Neuronal stem cell (in vitro differentiated cells): ENCODE measurements at places on chromosomes 7 and 10.

DNA sequence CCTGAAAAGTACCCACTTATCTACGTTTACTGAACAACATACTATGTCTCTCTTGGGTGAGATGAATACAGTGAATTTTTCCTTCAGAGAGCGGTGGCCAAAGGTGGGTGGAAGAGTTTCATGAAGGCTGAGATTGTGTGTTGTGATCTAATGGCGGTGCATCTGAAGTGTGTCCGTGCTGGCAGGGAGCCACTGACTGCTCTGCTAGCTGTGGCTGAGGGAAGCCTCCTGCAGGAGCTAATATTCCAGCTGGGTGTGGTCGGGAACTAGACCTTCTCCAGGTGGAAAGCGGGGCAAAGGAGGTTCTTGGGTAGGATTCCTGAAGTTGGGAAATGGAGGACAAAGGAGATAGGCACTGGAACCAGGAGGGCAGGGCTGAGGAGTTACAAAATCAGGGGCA is 69.2 kb upstream of the GRB10 start:
- no peak for DNase-seq
- no peaks in the 10 kb centered on the region for H3K4me1 ChIP-seq
- no peak overlapping the region for H3K4me3 ChIP-seq
- H3K27ac ChIP-seq, result no peak overlapping the region

DNA sequence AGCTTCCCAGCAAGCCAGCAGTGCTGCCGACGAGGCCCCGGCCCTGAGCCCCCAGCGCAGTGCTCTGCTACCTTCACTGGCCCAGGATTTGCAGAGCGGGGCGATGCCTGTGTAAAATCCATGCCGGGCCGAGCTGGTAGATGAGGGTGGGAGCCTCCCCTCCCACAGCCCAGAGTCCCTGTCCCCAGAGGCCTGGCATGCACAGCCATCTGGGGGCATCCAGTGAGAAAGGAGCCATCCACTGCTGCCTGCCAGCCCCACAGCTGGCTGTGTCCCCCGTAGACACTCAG is 116.7 kb downstream of the RGS10 start:
- H3K4me3 ChIP-seq, result no peak overlapping the region
- H3K36me3 ChIP-seq, result peaks cover 20% of the 10 kb centered on the region
- no peak for DNase-seq
- peaks cover 8% of the 10 kb centered on the region for H3K4me1 ChIP-seq

DNA sequence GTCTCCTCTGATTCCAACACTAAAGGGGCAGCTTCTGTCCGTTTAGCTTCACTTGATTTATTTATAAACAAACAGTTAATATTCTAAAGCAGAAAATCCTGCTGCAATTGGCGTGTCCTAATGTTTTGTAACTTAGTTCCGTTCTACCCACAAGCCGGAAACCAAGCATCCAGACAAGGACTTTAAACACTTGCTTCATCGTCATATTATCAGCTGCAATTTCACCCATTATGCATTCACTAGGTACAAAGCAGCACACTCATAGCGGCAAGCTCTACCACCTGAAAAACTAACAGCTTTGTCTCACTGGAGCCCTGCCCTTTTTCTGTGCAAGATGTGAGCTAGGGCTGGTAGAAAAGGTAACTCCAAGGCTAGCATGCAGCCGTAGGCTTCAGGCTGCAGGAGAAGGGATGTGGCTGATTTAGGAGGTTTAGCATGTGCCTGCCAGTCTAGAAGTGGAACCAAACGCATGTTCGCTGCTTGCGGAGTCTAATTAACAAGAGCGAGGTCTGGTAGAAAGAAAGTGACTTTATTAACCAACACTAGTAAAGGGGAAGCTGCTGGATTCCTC is 43.7 kb upstream of the BPGM start:
- no peak overlapping the region for H3K27ac ChIP-seq
- peaks cover 3% of the 10 kb centered on the region for H3K4me1 ChIP-seq
- H3K4me3 ChIP-seq, result no peak overlapping the region
- H3K36me3 ChIP-seq, result no peaks in the 10 kb centered on the region
- no peak for DNase-seq

- no peak overlapping the region for H3K4me3 ChIP-seq
- no peak for DNase-seq
- H3K27me3 ChIP-seq, result no peaks in the 10 kb centered on the region
- H3K36me3 ChIP-seq, result peaks cover 23% of the 10 kb centered on the region
- H3K27ac ChIP-seq, result no peak overlapping the region
Observed at GRCh38 chr10:84415539-84416244, 87.3 kb downstream of the CCSER2 start.

- DNase-seq, result no peak
- H3K36me3 ChIP-seq, result no peaks in the 10 kb centered on the region
- H3K27ac ChIP-seq, result no peak overlapping the region
- no peaks in the 10 kb centered on the region for H3K27me3 ChIP-seq
- H3K4me1 ChIP-seq, result no peaks in the 10 kb centered on the region
- H3K4me3 ChIP-seq, result no peak overlapping the region
Observed at GRCh38 chr10:48257407-48257961, 17.0 kb downstream of the FRMPD2 start.

DNA sequence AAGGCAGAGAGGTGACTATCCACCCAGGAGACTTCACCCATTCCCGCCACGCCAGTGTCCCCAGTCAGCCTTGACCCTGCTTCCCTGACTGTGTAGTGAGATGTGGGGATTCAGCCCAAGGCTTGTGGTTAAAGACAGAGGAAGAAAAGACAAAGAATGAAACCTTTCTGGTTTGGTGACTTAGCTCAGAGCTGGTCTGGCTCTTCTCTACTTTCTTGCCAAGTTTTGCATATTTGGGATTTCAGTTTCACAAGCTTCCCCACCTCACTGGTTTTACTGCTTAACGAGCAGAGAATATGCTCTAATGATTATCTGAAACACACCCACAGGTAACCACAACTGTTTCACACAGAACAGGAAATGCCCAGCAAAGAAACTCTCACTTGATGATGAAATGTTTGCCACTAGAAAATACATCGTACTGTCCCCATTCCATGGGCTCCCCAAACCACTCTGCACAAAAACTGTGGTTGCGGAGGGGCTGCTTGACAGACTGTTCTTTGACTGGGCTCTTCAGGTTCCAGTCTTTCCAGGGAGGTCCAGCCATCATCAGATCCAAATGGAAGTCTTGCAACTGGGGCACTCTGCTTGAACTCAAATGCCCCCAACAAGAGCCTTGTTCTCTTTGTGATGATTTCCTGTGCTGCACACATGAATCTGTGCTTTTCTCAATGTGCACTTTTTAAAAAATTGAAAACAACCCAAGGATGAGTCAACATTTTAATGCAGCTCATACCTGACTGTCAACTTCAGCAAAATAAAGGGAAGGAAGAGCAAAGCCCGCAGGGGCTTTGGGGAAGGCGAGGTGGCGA is 95.5 kb downstream of the CTBP2 start:
- no peak overlapping the region for H3K27ac ChIP-seq
- H3K4me1 ChIP-seq, result peaks cover 13% of the 10 kb centered on the region
- H3K27me3 ChIP-seq, result no peaks in the 10 kb centered on the region
- H3K4me3 ChIP-seq, result no peak overlapping the region
- DNase-seq, result no peak
- H3K36me3 ChIP-seq, result peaks cover 42% of the 10 kb centered on the region

- DNase-seq, result no peak
- no peaks in the 10 kb centered on the region for H3K36me3 ChIP-seq
- H3K27me3 ChIP-seq, result no peaks in the 10 kb centered on the region
- no peaks in the 10 kb centered on the region for H3K4me1 ChIP-seq
- no peak overlapping the region for H3K27ac ChIP-seq
- H3K4me3 ChIP-seq, result no peak overlapping the region
Observed at GRCh38 chr7:73810998-73811360, 19.8 kb upstream of the CLDN4 start.

DNA sequence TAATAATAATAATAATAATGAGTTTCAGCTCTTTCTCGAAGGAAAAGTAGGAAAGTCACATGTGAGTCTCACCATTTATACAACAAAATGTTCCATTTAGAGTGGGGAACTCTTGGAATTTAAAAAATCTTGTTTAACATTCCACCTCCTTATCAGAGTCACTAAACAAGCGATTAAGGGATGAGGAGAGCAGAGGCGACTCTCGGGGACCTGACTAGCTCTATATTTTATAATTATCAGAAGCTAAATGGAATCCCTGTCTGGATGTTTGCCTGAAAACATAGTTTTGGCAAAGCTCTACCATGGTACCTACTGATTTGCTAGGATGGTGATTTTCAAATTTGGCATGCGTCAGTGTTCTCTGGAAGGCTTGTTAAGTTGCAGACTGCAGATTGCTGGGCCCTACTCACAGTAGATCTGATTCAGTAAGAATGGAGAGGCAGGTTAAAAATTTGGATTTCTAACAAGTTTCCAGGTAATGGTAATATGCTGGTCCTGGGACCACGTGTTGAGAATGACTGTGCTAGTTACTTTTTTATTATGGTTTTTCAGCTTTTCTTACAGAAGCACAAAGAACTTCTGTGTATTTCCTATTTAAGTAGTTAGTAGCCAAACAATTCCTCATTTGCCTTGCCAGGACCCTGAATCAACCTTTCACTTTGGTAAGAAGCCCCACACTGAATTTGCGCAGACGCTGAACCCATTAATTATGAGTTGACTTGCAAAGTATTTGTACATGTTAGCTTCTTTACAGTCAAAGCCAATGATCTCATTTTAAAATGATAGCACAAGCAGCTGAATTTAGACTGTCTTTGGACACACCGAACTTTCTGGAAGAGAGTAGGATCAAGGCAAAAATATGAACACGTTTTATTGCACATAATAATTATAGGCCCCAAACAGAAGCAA is 39.5 kb downstream of the CPED1 start:
- H3K4me3 ChIP-seq, result no peak overlapping the region
- no peaks in the 10 kb centered on the region for H3K36me3 ChIP-seq
- H3K4me1 ChIP-seq, result no peaks in the 10 kb centered on the region
- DNase-seq, result no peak
- peak overlapping the region; percentile 58 for H3K27ac ChIP-seq

DNA sequence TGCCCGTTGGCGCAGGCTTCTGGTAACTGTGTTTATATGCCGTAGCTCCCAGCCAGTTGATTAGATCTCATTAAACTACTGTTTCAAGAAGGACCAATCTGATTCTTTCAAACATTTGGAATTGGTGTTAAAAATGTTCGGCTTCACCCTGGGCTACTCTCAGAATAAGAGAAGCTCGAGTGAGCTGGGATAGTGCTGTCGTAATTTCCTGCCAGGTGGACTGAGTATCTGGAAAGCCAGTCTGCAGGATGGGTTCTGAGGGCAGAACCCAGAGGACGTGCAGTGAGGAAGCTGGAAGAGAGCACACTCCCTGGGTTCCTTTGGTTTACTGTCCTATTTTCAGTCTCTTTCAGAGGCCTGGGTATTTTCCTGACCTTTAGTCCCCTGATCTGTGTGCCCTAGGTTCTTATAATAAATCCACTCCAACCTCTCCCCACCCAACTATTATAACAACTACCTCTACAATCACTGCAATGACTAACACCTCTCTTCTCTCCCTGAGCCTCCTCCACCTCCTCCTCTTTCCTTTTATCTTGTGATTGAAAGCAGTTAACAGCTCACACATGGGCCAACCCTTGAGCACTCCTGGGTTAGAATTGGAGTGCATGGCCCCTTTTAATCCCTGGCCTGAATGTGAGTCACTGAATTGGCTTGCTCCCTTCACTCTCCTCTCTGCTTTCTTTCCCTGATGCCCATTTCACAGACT is 63.0 kb downstream of the AOAH start:
- peaks cover 20% of the 10 kb centered on the region for H3K4me1 ChIP-seq
- no peak overlapping the region for H3K4me3 ChIP-seq
- H3K27ac ChIP-seq, result peak overlapping the region; percentile 77

DNA sequence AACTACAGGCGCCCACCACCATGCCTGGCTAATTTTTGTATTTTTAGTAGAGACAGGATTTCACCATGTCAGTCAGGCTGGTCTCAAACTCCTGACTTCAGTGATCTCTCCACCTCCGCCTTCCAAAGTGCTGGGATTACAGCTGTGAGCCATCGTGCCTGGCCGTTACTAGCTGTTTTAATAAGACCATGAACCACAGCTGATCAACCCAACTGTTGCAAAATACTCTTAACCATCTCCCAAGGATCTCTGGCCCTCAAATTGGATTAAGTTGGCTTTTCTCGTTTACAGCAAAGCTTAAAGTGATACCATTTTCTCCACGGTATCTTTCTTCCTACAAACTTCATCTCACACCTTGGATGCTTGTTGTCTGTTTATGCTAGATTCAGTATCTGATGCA is 18.3 kb downstream of the ZFAND2A start:
- no peaks in the 10 kb centered on the region for H3K27me3 ChIP-seq
- H3K36me3 ChIP-seq, result no peaks in the 10 kb centered on the region
- no peak for DNase-seq

DNA sequence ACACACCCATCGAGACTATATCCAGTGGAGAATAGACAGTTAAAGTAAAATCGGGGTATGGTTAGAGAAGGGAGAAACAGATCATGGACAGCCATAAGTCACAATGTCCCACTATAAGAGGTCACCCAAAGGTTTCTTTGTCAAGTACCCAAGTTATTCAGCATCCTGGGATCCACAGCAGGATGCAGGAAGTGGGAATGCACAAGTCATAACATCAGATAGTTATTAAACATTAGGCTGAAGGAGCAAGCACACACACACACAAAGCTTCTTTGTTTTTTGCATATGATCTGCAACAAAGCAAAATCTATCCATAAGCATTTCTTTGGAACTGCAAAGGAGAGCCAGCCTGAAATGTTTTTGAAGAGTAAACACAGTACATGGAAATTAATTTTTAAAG is 111.6 kb downstream of the NOC3L start:
- H3K4me1 ChIP-seq, result no peaks in the 10 kb centered on the region
- DNase-seq, result no peak
- no peaks in the 10 kb centered on the region for H3K27me3 ChIP-seq
- no peak overlapping the region for H3K4me3 ChIP-seq

GRCh38 chr7:136971776-136972175 is 103.3 kb downstream of the CHRM2 start:
- no peaks in the 10 kb centered on the region for H3K36me3 ChIP-seq
- H3K27ac ChIP-seq, result no peak overlapping the region
- no peaks in the 10 kb centered on the region for H3K4me1 ChIP-seq
- no peaks in the 10 kb centered on the region for H3K27me3 ChIP-seq
- no peak for DNase-seq
- H3K4me3 ChIP-seq, result no peak overlapping the region

GRCh38 chr10:4725917-4726606 is 99.9 kb upstream of the AKR1E2 start:
- H3K4me3 ChIP-seq, result no peak overlapping the region
- no peaks in the 10 kb centered on the region for H3K36me3 ChIP-seq
- no peaks in the 10 kb centered on the region for H3K4me1 ChIP-seq
- H3K27ac ChIP-seq, result no peak overlapping the region

GRCh38 chr10:96509017-96509641 is 4.6 kb downstream of the TLL2 start:
- peak overlapping the region; percentile 15 for H3K27ac ChIP-seq
- DNase-seq, result no peak
- H3K4me3 ChIP-seq, result no peak overlapping the region
- no peaks in the 10 kb centered on the region for H3K36me3 ChIP-seq
- peaks cover 16% of the 10 kb centered on the region for H3K27me3 ChIP-seq
